ENCODE measurements at places on chromosomes 3 and 15.

DNA sequence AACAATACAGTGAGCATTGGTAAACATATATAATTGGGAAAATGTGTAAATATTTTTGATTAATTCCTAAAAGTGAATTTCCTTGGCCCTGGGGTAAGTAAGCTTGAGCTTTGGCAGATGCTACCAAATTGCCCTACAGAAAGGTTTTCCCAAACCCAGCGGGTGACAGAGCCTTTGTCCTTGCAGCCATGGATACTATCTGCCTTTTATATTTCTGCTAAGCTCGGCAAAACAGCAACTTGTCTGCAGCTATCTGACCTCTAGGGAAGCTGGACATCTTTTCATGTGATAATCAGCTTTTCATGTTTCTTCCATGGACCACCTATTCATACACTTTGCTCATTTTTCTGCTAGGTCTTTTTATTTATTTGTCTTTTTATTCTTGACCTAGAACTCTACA, 64.7 kb upstream of the SEC22A start:
- DNase-seq, result no peak

DNA sequence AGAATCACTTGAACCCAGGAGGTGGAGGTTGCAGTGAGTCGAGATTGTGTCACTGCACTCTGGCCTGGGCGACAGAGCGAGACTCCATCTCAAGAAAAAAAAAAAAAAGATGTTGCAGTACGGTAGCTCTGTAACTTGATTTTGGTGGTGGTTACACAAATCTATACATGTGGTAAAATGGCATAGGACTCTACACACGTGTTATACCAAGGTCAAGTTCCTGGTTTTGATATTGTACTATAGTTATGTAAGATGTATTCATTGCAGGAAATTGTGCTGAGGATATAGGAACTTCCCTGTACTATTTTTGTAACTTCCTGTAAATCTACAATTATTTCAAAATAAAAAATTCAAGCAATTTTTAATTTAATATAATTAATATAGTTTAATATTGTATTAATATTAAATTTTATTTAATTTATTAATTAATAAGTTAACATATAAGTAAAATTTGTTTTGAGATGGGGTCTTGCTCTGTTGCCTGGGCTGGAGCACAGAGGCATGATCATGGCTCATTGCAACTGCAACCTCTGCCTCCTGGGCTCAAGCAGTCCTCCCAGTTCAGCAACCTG, 9.9 kb downstream of the MYD88 start:
- DNase-seq, result no peak

- no peak for DNase-seq
Measured at GRCh38 chr15:84921121-84921520, 36.7 kb downstream of the SLC28A1 start.

DNA sequence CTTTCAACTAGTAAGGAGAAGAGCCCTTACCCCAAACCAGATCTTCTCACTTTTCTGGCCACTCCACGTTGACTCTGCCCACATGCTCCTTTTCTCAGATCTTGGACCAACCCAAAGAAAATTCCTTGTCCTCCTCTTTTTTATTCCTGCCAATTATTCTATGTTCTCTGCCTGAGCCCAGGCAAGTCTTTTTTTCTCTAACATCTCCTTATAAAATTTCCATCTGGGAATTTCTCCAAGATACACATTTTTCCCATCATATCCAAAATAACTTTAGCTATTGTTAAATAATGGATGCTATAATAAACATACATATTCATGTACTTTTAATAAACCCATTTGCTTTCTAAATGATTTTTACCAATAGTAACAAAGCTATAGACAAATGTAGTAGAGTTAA, 726.0 kb upstream of the ZNF385D start:
- DNase-seq, result no peak

- DNase-seq, result peak; percentile 28
Measured at GRCh38 chr15:42608110-42608531, 32.7 kb downstream of the STARD9 start.
